ENCODE measurements at places on chromosomes 11 and 22.

GRCh38 chr11:60769273-60769672, 12.6 kb downstream of the MS4A15 start:
- DNase-seq, result no peak

GRCh38 chr11:112540261-112540660, 279.6 kb upstream of the PLET1 start:
- DNase-seq, result no peak

DNA sequence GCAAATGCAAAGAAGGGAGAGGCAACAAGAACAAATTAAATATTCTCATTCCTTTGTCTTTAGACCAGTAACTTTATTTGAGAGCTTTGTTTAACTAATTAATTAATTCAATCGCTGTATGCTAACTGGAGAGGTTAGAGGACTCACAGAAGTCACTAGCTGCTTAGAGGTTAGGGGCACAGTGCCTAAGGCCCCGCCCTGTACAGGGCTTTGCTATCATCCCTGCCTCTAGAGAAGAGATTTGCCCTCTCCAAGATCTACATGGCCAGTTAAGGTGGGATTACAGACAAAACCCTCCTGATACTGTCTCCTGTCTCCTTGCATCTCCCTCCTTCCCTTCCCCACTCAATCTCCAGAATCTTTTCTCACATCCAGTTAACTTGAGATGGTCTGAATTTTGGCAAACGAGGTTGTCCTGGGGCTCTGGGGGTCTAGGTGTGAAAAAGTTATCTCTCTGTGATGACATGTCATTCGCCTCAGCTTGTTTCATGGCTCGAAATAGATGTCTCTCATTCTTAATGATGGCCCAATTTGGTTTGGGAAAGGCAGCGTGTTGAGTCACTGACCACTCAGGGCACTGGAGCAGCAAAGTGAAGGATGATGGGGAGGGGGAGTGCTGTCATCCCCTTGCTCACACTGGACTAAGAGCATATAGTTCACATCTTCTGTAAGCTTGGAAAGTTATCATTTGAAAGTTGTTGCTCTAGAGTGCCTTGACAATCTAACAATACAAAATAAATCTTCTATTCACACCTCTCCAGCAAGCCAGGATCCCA, 190.9 kb downstream of the KIRREL3 start:
- no peak for DNase-seq

- DNase-seq, result no peak
These were observed 5.5 kb downstream of the B3GAT1 start for GRCh38 chr11:134406264-134407185.
